ENCODE measurements at places on chromosomes 4 and X.
A peak's percentile ranks its signal among the peaks of the same experiment; 100 is the strongest.

DNA sequence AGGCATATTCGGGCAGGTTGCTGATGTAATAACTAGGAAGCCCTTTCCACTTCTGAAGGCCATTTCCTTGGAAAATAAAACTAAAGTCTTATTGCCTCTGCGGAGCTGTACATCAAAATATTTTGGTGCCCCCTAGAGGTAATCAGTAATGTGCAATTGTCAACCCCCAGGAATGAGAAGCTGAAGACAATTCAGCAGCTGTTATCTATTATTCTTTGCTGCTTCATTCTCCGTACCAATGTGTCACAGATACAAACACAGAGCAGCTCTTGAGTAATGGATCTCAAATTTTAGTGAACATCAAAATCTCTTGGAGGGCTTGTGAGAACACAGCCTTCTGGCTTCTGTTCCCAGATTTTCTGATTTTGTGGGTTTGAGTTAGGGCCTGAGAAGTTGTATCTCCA lies 3.5 kb upstream of the SLIT2 start:
- DNase-seq = no peak

DNA sequence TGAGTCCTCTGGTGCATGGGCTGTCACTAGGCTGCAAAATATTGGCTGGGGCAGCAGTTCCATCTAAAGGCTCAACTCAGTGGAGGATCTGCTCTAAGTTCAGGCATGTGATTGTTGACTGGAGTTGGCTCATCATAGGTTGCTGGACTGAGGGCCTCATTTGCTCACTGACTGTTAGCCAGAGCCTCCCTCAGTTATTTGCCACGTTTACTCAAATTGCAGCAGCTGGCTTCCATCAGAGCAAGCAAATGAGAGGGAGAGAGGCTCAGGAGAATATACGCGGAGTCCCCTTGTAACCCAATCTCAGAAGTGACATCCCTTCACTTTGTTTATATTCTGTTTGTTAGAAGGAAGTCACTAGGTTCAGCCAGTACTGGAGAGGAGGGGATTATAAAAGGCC lies 54.1 kb downstream of the BMP3 start:
- DNase-seq = no peak

DNA sequence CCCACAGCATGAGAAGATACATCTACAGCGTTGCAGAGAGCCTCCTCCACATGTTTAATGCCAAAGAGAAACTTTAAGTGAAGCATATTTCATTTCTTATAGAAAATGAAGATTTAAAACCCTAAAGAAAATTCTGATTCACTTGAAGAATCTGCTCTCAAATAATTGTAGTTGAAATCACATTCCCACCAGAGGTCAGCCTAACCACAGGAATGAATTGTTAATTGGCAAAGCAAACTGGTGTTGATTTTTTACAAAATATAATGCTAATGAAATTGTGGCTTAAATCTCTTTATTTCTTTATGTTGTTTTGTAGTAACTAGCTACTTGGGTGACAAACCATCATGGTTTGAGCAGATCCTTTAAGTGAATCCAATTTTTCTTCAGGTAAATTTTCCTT lies 31.1 kb upstream of the WDR17 start:
- DNase-seq = peak; percentile 30

GRCh38 chr4:52477191-52477780 lies 181.8 kb downstream of the USP46 start:
- no peak for DNase-seq

DNA sequence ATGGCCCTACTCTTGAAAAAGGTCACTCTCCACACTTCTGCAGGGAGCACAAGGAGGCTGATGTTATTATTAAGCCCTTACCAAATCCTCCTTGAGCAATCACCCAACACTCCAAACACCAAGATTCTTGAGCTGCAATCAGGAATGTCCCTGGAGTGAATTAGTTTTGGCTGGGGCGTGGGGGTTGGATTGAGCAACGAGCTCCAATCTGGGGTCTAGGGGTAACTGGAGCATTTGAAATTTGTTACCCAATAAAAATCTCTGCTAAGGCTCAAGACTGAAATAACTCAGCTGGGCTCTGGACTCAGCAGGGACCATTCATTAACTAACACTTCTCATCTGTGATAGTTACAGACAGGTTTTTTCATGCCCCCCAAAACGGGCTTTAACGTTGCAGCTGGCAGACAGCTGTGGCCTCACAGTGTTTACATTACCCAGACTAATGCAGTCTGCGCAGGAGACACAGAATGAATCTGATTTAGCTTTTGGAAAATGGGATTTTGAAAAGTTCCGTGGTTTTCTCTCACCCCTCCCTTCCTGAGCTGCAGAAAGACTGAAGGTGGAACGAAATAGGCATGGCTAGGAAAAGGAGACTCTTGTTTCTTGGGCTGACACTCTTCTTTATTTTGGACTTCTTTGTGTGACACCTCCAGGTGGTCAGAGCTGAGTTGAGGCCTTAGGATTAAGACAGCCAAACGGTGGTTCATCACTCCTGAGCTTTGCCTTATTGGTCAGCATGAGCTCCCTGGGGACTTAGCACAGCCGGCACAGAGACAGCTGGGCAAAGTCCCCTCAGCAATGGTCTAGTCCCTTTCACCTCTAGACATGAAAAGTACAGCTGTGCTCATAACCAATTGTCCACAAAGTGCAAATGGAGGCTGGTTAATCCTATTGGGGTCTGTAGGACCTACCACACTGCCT lies 26.6 kb downstream of the PLAC1 start:
- no peak for DNase-seq

DNA sequence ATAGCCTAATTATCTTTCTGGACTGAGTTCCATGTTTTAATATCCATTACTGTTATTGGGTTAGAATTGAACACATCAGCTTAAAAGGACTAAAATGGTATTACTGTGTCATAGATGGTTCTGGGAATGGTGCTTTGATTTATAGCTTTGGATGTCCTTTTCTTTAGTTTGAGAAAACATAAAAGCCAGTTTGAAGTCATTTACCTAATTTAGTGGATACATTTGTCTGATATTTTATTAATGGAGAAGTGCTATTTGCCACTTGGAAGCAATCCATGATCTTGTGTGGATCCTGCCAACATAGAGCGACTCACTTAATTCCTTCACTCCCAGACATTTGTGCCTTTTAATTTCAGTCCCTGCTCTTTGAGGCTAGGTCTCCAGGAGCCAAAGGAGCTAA lies 212.4 kb upstream of the PACRGL start:
- DNase-seq = no peak

DNA sequence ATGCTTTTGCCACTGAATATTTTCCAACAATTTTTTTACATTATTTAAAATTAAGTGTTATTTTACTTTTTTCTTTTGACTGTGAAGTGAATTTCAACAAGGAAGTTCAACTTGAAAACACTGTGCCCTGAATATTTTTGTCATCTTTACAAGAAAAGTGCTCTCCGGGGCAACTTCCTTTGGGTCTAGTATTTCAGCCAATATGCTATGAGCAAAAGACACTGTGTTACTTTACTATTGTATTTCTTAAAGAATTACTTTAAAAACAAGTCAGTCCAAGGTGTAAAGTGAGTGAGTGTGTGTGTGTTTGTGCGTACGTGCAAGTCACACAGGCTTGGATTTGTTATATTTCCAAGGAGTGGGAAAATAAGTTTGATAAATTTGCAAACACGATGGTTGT lies 7.6 kb upstream of the USP53 start:
- no peak for DNase-seq

DNA sequence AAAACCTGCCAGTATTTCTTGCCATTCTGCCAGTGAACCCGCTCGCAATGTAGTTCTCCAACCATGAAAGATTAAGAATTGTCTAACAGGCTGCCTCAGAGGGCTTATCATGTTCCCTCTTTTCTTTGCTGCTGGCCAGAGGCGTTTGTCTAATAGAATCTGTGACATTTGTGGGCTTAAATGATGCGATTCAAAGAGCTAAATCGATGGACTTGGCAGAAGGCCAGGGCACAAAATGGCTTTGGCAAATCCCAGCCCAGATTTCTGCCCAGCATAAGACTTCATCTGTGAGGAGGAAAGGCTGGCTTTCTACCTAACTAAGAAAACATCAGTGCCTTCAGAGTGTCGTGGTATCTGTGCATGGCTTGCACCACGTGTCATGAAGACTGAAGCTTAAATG lies 79.9 kb downstream of the TRPC5OS start:
- no peak for DNase-seq

GRCh38 chrX:140822184-140822583 lies 112.6 kb downstream of the LINC00632 start:
- no peak for DNase-seq

DNA sequence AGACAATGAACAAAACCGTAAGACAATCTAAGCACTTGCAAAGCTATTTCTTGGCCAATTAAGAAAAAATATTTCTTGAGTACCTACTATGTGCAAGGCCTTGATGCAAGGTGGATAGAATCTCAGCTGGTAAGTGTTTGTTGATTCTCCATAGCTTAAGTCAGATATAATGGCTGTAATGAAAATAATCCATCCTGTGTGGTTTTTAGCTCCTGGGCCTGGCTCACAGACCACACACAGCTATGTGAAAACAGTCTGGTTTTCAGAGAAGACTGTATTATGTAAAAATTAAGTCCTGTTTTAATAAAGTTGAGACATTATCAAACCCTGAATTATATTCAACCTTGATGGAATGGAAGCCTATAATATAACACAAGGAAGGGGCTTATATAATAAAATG lies 7.8 kb upstream of the DDIT4L start:
- no peak for DNase-seq

DNA sequence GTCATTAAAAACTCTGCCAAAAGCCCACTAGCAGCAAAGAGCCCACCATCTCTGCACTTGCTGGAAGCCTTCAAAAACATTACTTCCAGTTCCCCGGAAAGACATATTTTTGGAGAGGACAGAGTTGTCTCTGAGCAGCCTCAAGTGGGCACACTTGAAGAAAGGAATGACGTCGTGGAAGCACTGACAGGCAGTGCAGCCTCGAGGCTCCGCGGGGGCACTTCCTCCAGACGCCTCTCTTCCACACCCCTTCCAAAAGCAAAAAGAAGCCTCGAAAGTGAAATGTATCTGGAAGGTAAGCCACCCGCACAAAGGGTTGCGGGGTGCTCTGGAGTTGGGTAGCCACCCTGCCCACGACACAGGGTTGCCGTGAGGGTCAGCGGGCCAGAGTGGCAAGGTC lies 25.9 kb downstream of the OFD1 start:
- no peak for DNase-seq

GRCh38 chr4:142379277-142380051 lies 466.6 kb downstream of the INPP4B start:
- DNase-seq = no peak

DNA sequence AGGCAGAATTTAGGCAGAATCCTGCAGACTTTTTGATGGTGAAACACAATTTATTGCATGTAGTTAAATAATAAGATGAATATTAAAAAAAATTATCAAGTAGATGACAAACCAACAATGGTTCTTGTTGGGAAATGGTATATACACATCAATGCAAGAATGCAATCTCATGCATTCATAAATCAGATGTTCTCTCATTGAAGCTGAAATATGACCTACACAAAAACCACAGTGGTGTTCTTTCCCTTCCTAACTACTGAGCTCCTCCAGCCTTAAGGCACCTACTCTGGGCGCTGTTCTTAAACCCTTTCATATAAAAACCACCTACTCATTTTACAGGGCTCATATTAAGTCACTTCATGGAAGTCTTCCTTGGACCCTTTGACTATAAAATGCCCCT lies 64.1 kb downstream of the ANTXR2 start:
- DNase-seq = no peak

DNA sequence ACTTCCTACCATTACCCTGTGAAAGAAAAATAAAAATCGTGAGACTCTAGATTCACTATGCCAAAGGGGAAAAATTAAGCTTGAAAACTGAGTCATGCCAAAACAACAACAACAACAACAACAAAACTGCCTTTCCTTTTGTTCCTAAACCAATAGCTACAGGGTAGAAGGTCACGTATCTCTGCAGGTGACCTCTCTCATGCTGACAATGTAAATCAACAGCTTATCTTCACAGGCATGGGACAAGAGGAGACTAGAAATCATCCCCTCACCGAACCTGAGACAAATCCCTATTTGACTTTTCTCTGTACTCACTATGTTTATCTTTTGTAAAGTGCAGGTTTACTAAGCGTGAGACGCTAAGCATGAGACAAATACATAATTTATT lies 20.5 kb upstream of the AADAT start:
- no peak for DNase-seq

DNA sequence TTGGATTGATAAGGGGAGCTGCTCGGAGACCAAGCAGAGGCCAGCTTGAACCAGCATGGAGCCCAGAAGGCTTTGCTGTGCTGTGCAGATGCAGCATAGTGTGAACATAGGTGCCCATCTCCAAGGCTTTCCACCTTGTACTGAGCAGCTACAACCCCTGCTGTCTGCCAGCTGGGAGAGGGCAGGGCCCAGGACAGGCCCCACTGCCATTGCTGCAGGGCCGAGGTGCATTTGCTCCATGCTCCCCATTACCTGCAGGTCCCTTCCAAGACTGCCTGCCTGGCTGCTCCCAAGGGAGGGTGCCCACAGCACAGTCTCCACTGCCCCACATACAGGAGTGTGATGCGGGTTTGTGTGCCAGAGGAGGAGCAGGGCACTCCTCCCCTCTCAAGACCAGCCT lies 1016.0 kb upstream of the INTU start:
- no peak for DNase-seq

DNA sequence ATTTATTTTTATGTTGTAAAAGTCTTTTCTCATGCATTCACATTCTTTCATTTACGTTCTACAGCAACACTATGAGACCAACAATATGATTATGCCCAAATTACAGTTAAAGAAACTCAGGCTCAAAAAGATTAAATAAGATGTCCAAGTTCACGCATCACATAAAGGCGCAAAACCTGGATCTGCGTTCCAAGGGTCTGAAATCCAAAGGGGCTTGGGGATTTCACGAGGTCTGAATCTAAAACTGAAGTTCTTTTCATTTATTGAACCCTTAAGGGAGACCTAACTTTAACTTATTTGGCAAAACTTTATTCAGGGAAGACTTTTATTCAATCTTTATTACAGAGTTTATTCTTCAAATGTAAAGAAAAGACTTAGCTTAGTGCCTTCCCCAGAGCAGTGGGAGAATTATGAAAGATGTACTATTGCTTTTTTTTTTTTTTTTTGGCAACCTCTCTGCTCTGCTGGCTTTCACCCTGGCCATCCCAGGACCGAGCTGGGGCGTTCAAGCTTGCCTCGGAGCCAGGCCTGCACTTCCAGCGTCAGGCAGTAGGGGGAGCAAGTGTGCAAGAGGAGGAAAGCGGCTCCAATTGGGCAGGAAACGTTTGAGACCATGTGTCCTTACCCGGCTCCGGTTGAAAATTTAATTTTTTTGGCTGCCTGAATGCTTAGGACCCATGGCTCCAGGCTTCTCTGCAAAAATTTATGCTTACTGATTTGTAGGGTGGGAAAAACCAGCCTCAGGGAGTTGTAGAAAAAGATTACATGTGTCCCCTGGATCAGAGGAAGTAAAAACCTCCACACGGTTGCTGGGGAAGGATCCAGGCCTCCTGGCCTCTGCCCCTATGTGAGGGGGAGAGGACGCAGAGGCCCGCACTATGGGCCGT lies 344.3 kb upstream of the KLF3 start:
- DNase-seq = peak; percentile 87

- DNase-seq = no peak
Measured at GRCh38 chr4:155007660-155008176, 200.7 kb upstream of the NPY2R start.

Measured in memory B cell (primary cell).